CD4-positive, alpha-beta T cell treated with Interleukin-17A for 4 hours (primary cell): ENCODE measurements at places on chromosomes 13 and 19.

DNA sequence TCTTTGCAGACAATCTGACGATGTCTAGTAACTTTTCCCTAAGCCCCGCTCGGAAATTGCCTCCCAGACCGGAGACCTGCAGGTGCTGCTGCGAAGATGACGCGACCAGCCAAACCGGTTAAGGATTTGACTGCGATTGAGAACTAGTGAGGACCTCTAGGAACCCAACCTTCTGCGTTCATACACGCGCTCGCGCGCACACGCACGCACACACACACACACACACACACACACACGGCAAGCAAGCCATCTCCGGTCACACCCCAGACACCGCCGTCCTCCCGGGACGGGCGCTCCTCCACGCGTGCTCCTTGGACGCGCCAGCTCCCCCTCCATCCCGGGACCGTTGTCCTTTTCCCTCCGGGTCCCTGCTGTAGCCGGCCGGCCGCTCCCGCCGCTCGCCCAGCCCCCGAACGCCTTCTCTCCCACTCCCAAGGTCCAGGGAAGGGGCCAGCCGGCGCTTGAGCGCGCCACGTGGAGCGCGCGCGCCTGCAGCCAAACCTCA, 1.2 kb downstream of the TBC1D4 start:
- DNase-seq, result peak; percentile 18

DNA sequence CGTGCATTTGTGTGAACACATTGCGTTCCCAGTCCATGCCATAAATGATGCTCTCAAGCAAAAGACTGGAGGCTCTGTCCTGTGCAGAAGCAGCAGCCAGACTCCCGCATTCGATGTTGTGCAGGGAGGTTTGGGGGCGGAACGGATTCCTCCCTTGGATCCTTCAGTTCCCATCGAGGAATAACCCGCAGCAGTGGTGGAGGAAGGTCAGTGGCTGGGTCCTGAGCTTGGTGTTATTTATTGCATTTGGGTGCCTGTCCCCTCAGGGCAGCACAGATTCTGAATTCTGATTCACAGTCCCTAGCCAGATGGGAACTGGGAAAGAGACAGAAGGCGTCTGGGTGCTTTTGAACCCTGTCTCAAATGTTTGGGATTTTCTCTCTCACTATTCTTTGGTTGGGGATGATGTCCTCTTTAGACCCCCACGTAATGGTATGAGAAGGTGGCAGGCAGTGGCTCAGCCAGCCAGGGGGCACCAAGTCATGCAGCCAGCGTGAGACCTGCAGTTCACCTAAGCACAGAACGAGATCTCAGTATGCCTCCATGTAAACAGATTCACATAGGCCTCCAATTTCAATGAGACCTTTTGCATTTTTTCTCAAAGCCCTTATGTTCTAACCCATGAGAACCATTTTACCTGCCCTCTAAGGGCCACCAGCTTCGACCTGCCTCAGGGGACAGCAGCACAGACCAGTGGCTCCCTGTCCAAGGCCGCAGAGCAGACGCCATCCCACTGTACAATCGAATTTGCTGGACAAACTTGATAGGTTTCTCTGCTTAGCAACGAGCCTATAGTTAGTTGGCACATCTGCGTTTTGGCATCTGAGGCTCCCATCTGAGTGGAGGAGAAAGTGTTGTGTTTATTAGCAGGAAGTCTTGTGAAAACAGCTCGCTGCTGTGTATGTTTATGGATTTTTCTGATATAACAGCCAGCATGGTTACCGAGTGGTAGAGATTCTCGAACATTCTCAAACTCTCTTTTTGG, 17.8 kb downstream of the KCTD15 start:
- DNase-seq, result no peak

GRCh38 chr13:40377783-40378182, 288.7 kb downstream of the FOXO1 start:
- peak; percentile 11 for DNase-seq

DNA sequence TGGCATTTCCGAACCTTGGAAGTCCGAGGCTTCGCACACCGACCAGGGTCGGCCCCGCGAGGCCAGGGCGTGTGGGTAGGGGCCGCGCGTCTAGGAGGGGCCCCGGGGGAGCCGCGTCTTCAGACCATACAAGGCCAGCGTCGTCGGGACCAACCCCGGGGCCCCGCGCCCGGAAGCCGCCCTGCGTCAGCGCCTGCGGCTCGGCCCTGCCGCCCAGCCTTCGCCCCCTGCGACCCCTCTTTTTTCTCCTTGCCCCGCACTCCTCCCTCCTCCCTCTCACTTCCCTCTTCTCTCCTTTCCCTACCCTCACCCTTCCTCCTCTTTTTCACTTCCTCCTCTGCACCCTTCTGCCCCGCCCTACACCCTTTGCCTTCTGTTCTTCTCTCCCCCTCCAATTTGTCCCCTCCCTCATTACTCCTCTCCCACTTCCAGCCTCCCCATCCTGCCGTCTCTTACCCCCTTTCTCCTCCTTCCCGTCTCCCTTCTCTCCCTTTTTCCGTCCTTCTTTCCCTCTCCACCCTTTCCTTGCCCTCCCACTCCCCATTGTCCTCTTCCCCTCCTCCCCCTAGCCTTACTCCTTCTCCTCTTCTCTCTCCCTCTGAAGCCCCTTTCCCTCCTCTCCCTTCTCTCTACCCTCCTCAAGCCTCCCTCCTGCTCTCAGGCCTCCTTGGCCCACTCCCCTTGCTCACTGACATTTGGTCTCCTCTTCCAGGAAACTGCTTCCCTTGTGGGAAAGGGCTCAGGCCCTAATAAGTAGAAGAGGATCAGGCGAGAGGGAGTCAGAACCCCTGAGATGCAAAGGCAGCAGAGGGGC, 2.2 kb upstream of the PLEKHG2 start:
- peak; percentile 75 for DNase-seq

DNA sequence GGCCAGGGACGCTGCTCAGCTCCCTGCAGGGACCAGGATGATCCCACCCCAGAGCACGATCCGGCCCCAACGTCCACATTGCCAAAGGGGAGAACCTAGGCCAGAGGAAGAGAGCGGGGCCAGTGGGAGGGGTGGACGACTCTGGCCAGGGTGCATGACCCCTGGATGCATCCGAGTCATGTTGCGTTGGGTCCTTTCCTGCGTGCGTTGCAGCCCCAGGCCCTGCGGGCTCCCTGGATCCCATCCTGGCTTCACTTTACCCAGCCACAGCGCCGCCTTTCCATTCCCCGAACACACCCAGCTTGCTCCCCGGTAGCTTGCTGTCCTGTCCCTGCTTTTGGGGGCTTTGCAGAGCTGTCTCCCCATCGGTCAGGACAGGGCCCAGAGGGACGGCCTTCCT, 10.5 kb downstream of the PLIN4 start:
- DNase-seq, result no peak

GRCh38 chr13:43089912-43090498, 66.6 kb downstream of the DNAJC15 start:
- no peak for DNase-seq

- DNase-seq, result no peak
Measured at GRCh38 chr13:25170554-25171111, 1.5 kb downstream of the AMER2 start.

- DNase-seq, result no peak
Measured at GRCh38 chr13:93413972-93414717, 187.5 kb downstream of the GPC6 start.

GRCh38 chr13:53198017-53198416, 169.4 kb downstream of the OLFM4 start:
- no peak for DNase-seq

DNA sequence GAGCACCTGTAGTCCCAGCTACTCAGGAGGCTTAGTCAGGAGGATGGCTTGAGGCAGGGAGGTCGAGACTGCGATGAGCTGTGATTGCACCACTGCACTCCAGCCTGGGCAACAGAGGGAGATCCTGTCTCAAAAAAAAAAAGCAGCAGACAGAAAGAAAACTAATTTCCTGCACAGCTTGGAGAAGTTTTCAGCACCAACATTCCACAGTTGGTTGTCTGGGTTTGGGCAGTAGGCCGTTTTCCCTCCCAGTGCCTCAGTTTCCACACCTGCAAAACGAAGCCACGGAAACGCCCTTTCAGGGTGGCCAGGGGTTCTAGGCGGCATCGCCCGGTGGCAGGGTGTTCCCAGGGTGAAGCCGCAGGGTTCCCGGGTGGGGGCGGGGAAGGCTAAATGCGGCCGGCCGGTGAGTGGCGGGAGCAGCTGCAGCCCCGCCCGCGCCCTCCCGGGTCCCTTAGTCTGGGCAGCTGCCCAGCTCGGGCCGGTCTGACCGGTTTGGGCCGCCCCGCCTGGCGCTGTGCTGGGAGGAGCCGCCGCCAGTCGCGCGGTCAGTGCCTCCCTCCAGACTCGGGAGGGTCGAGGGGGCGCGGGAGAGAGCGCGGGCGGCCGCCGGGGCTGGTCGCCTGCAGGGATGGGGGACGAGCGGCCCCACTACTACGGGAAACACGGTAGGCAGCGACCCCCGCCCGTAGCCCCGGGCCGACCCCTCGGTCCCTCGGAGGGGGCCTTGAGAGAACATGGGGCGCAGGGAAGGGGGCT, at the start of gene SLC44A2:
TSS of gene SLC44A2 (plus strand) at position 551 of the 759 bp plus-strand sequence. CDS start at position 632, 81 bp downstream.
- no peak for DNase-seq

GRCh38 chr13:41488124-41488523, 30.8 kb downstream of the RGCC start:
- DNase-seq, result no peak

DNA sequence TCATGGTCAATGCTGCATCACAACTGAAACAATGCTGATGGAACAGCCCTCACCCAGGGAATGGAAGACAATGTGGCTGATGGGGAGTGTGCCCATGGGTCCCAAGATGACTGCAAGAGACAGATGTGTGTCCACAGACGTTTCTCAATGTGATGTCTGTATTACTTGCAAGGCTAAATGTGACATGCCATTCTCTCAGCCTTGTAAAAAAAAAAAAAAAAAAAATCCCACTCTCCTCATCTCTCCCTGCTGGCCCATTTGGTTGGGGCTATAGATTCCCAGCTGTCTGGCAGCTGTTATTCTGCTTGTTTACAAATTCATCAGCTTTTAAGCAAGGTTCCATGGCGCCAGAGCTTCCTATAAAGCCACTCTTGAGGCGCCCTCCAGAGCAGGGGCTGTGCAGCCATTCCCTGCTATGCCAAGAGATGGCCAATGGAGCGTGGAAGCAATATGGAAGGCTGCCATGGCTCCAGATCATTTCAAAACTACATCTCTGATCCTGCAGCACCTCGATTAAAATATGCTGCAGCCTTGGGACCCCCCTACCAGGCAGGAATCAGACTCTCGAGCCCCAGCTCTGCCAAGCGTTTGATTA, 294.8 kb downstream of the FOXO1 start:
- no peak for DNase-seq

DNA sequence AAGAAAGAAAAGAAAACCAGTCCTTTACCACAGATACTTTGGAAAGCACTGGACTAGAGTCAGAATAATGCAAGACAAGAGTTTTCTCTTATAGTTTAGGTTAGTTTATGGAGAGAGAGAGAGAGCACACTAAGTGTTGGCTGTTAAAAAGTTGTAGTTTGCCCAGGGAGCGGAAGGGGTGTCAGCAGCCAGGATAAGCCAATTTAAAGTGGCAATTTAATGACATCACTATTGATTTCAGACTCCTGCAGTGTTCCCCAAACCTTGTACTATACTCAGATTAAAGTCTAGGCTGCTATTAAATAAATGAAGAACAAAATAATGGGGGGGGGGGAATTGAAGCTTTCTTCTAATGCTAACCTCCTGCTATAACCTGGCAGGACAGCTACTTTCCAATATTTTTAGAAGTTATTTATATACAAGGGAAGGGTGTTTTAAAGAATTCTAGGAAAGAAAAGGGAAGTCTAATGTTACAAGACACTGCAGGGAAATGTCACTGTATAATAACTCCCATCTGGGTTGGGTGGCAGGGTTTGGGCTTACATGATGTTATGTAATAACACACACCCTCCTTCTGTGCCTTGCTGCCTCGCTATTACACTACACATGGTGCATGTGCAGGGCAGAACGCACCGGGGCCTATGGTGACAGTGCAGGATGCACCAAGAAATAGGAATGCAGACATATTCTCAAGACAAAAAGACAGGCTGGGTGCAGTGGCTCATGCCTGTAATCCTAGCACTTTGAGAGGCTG, 19.9 kb downstream of the TPT1 start:
- no peak for DNase-seq

DNA sequence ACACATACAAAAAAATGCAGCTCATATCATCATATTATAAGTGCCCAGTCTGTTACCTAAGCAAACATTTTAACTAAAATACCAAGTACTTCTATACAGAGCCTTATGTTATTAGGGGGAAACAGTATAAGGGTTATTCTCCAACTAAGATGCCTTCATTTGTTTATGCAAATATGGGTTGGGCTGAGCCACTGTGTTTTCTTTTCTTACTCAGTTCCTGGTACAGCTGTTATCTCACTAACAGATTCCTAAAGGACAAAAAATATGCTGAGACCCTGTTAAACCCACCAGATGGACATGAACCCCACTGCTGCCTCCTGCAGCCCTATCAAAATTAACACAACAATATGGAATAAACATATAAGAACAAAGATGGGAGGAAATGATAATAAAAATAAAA, 34.5 kb upstream of the SMAD9 start:
- no peak for DNase-seq

DNA sequence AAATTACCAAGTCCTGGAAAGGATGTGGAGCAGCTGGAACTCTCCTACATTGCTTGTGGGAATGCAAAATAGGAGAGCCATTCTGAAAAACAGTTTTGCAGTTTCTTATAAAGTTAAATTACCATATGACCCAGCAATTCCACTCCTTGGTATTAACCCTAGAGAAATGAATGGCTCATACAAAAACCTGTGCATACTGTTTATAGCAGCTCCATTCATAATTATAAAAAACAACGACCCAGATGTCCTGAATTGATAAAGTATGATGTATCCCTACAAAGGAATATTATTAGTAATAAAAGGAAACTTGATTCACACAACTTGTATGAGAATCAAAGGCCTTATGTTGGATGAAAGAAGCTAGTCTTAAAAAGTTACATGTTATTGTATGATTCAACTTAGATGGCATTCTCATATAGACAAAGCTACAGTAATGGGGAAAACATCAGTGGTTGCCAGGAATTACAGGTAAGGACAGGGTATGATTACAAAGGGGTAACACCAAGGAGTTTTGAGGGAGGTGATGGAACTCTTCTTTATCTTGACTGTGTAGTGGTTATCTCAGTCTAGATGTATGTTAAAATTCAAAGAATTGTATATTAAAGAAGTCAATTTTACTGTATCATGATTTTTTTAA, 35.4 kb downstream of the GPR180 start:
- DNase-seq, result no peak

GRCh38 chr13:114054264-114054663, 78.2 kb downstream of the RASA3 start:
- DNase-seq, result no peak

GRCh38 chr19:57850553-57851017, 926 bp downstream of the ZNF587 start:
- DNase-seq, result no peak
